ENCODE measurements at places on chromosomes 2 and 18. TPM values are rescaled to one million over a fixed set of nuclear protein-coding genes. Genes with fewer than 3 reads are reported as not detected.

GRCh38 chr2:100178864-100179263 is 36.5 kb upstream of the AFF3 start:
- no peak for DNase-seq

- DNase-seq: no peak
Observed at GRCh38 chr2:7825591-7826312, 856.1 kb upstream of the ID2 start.

The RGPD3 gene
- 0.25 TPM for total RNA-seq

DNA sequence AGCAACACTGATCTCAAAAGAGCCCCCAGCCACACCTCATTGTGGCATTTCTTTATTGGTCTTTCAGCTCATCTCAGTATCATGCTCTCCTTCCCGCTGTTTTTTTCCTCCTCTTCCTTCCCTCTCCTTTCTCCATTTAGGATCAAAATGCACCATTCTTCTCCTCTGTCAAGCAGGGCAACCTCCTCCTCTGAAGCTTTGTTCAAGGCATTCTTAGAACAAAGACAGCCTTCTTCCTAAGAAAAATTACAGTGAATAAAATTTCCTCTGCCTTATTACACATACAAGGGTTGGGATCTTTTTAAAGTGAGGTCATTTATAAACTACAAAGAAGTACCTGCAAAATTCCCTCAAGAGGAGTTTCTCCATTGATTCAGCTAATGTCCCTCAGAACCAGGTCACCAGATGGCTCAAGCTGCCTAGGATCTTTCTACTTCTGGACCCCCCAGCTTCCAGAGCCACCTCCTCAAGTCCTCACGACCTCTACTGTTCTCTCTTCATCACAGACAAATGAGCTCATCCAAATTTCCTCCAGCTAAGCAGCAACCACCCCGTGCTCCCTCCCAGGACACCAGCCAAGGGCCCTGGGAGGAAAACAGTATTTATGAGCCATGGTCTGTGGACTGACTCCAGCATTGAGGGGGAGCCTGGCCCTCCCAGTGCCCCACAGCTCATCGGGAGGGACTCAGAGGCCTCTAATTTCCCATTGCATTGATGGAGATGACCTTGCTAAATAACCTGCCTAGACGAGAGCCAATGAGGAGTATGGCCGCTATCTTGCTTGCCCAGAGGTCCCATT is 18.0 kb downstream of the SFXN5 start:
- no peak for DNase-seq

The CCNT2 gene
- total RNA-seq: 34.6 TPM

The ZBTB7C gene
- 40.5 TPM for total RNA-seq

DNA sequence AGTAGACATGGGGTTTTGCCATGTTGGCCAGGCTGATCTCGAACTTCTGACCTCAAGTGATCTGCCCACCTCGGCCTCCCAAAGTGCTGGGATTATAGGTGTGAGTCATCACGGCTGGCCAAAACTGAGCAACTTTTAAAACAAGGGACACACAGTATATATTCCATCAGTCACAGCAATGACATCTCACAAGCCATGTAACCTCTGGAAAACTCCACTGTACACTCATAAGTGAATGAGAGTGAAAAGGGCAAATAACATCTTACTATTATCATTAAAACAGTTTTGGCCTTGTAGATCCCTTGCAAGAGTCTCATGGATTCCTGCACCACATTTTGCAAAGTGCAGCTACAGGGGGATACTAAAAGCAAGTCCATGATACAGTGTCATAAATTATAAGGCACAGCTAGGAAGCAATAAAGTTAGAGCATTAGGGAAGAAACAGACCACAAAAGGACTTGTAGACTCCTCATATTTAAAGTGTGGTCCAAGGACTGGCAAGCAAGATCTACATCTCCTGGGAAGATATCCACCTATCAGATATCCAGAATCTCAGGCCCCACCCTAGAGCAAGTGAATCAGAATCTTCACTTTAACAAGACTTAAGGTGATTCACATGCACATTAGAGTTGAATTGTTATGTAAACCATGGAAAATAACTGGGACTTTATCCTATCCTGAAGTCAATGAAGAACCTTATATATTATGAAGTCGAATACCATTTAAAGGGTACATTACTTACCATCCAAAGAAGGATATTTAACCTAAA is 5.7 kb downstream of the SMC6 start:
- no peak for DNase-seq

The TGOLN2 gene
- 96.0 TPM for total RNA-seq

GRCh38 chr2:7194950-7195349 is 277.7 kb downstream of the RNF144A start:
- DNase-seq: no peak

- no peak for DNase-seq
Observed at GRCh38 chr2:217417536-217417935, 557.7 kb upstream of the TNP1 start.

DNA sequence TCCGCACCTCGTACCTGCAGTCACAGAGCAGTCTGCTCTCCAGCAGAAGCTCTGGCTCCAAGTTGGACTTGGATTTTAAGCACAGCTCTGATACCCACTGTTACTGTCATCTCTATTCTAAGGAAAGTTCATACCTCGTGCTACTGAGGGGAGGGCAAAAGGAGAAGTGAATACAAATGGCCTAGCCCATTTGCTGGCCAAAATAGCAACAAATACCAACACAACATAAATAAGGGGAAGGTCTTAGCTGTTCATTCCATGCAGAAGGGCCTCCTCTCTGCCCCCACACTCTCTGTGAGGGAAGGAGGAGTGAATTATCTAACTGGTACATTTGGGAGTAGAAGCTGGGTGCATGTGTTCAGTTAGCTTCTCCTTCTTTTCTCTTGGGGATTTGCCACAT is 739.4 kb upstream of the RAB6C start:
- no peak for DNase-seq

DNA sequence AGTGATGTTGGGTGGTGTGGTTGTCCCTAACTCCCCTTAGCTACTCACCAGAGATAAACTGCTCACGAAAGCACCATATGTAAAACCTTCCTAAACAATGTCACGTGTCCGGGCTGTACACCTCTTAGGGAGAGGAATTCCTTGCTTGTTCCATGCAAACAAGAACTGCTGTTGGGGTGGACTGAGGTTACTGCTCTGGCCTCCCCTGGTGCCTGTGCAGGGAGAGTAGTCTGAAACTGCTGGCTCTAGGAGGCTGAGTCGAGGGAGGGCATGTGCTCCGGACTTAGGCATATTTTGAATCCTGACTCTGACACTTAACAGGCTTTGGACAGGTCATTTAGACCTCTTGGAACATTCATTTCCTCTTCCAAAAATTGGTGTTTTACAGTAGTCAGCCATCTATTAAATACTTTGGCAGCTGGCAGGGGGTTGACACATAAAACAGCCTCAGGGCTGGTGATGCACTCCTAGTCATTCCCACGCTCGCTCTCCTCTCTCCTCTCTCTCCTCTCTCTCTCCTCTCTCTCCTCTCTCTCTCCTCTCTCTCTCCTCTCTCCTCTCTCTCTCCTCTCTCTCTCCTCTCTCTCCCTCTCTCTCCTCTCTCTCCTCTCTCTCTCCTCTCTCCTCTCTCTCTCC is 10.6 kb downstream of the THNSL2 start:
- no peak for DNase-seq

GRCh38 chr2:109285244-109285651 is 156.2 kb downstream of the SH3RF3 start:
- no peak for DNase-seq

DNA sequence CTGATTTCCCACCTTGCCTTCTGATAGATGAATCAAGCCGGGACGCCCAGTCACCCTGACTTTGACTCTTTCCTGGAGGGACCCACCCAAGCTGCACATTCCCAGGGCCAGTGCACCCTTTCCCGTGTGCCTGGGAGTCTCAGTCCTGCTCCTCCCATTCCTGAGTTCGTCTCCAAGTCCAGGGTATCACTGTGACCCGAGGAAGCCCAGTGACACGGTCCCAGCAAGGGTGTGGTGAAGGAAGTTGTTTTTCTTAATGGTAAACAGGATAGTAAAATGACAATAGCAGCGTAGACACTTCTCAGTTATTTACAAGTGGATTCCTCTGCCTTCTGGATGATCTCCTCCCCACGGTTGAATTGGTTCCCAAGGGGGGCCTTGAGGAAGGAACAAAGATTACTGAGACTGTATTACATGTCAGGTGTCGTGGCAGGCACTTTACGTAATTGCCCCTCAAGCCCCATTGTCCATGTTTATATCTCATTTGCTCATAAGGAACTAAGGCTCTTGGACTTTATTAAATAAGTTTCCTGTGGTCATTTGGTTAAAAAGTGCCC is 123.3 kb downstream of the PRKCE start:
- DNase-seq: no peak

GRCh38 chr2:36330473-36331395 is 24.8 kb upstream of the CRIM1 start:
- DNase-seq: no peak

GRCh38 chr18:63844254-63844653 is 43.3 kb upstream of the SERPINB2 start:
- DNase-seq: no peak

DNA sequence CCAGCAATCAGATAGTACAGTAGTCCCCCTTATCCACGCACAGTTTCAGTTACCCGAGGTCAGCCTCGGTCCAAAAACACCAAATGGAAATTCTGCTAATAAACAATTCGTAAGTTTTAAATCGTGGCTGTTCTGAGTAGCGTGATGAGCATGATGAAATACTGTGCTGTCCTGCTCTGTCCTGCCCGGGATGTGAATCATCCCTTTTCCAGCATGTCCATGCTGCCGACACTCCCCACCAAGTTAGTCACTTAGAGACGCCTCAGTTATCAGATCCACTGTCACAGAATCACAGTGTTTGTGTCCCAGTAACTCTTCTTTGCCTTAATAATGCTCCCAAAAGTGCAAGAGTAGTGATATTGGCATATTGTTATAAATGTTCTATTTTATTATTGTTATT is 62.1 kb downstream of the MEX3C start:
- no peak for DNase-seq

The CPLX4 gene
- total RNA-seq: not detected

The DUSP2 gene
- total RNA-seq: 14.0 TPM

- no peak for DNase-seq
Observed at GRCh38 chr2:139911160-139911559, 1131.0 kb upstream of the NXPH2 start.

DNA sequence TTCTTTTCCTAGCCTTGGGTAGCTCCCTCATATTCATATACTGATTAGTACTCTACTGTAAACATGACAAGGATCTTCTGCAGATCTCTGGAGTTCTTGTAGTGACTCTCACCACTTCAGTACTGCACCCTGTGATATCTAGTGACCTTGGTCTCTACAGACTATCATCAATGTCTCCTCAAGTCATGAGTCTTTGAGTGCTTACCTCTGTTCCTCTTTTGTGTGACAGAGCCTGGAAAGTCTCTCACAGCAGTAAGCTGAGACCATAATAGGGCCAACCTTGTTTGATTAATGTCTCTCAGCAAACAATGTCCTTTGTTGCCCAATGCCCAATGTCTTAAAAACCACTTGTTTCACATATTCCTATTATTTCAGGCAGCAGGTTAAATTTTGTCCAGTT is 34.2 kb upstream of the BAZ2B start:
- no peak for DNase-seq

- DNase-seq: no peak
Observed at GRCh38 chr2:152319822-152320570, 15.0 kb upstream of the FMNL2 start.

DNA sequence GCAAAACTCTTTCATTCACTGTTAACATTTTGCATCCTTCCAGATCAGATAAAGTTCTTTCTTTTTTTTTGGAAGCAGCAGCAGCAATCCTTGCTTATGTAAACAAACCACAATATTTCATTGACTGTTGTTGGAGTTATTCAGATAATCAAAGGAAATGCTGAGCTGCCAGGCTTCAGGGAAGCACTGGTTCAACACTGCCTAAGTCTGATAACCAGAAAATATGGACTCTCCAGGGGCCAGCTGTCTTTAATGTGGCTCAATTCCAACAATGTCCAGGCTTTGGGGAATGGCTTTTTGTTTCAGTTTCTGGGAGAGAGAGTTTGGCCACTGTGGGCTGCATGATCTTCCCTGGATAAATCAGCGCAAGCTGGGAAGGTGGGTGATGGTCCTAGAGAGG is 354.3 kb downstream of the AKAIN1 start:
- DNase-seq: no peak

DNA sequence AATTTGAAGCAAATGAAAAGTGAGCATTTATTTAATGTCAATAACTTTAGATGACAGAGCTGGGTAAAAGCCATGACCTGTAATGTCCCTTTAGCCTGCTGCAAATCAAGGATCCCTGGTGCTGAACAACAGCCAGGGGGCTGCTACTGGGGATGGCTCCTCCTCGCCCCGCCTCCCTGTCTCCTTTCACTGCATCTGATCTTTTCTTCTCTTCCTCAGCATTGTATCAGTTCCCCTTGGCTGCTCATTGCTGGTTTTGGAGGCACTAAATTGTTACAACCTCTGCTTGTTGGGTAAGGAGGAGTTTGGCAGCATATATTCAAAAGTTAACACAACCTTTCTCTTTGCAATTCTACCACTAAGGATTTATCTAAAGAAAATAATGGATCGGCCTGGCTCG is 236.3 kb upstream of the ID2 start:
- peak; percentile 77 for DNase-seq

GRCh38 chr2:37779611-37780386 is 108.4 kb upstream of the CDC42EP3 start:
- no peak for DNase-seq

GRCh38 chr2:190670182-190670946 is 21.5 kb downstream of the NAB1 start:
- no peak for DNase-seq

The CABYR gene
- 0.74 TPM for total RNA-seq

DNA sequence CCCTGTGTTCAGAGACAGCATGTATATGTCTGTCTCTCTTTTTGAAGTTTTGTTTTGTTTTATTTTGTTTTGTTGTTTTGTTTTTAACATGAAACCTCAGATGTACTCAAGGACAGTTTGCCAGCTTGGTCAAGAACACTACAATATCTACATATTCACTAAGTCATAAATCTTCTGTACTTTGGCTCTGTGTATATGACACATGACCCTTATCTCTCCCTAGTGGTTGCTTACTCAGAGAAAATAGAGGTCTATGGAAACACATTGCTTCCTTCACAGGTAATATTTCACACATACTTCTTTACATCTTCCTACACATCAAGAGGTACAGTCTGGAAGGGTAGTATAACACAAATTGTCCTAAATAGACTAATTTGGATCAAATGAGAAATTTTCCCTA is 312.6 kb upstream of the VRK2 start:
- no peak for DNase-seq

The SIX3 gene
- total RNA-seq: not detected

DNA sequence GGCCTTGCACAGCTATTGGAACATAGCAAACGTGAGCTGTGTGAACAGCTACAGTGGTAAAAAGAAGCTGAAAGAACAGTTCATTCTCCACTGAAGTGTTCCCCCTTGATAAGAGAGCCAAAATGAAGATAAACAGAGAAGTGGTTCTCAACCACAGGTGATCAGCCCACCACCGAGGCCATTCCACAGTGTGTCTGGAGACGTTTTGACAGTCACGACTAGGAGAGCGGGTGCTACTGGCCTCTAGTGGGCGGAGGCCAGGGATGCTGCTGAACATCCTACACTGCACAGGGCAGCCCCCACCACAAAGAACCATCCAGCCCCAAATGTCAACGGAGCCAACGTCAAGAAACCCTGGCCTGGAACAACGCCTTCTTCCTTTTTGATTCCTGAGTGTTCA is 38.4 kb downstream of the ADCY3 start:
- DNase-seq: no peak

- DNase-seq: no peak
Observed at GRCh38 chr2:47810850-47811249, 27.9 kb downstream of the MSH6 start.

The ALPI gene
- total RNA-seq: not detected

Measured in vagina (tissue), 2 donors.